ENCODE measurements at places on chromosomes 7 and 10.

GRCh38 chr7:11716185-11716584 is 115.8 kb downstream of the THSD7A start:
- DNase-seq: no peak

DNA sequence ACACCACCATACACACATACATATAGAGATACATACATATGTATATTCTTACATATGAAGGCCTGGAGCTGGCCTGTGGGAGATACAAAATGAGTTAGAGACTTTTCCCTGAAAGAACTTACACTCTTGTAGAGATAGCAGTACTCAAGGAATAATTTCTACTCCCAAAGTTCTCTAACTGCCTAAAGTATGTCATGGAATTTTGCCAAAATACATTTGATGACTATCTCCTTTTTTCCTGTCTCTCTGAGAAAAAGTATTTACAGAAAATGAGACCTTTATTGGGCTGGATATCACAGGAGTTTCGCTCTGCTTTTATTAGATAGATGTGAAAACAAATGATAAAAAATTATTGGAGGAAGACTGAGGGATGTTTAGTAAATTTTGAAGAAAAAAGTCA is 220.1 kb downstream of the POU6F2 start:
- DNase-seq: no peak

DNA sequence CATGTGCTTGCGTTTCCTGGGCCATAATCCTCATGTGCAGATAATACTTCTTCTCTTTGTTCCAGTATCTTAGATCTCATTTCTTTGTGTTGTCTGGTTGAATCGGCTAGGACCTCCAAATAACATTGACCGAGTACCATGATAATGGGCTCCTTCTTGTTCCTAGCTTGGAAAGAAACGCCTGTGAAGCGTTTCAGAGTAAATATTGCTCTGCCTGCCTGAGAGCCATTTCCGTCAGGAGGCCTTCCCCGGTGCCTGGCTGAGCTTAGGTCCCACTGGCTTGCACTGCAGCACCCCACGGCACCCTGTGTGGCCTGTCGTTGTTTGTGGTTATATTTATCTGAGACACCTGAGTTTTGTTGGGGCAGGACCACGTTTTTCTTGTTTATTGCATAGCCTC is 17.7 kb downstream of the FOXK1 start:
- no peak for DNase-seq

- no peak for DNase-seq
These were observed 237.4 kb downstream of the FOXP2 start for GRCh38 chr7:114652041-114652440.

GRCh38 chr10:71831646-71832552 is 19.2 kb downstream of the PSAP start:
- DNase-seq: no peak

DNA sequence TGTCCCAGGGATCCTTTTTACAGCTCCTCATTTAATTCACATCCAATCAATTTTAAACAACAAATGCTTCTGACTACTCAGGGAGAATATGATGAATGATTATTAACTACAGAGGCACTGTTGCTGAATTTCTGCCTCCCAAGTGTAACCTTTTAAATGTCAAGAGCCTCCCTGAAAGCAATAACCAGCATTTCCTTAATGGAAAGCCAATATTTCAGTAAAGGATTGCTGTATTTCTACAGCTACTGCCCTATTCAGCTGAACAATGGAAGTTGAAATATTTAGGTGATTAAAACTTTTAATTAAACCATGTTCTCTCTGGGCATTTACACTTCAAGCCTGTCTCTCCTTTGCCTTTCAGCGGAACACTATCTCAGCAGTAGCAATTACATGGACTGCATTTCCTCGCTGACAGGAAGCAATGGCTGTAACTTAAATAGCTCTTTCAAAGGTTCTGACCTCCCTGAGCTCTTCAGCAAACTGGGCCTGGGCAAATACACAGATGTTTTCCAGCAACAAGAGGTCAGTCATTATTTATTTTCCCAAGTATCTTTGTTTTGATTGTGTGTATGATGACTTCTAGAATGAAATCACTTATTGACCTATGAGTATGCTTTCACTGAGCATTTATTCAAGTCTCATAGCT is 304.7 kb downstream of the BICC1 start:
- no peak for DNase-seq

DNA sequence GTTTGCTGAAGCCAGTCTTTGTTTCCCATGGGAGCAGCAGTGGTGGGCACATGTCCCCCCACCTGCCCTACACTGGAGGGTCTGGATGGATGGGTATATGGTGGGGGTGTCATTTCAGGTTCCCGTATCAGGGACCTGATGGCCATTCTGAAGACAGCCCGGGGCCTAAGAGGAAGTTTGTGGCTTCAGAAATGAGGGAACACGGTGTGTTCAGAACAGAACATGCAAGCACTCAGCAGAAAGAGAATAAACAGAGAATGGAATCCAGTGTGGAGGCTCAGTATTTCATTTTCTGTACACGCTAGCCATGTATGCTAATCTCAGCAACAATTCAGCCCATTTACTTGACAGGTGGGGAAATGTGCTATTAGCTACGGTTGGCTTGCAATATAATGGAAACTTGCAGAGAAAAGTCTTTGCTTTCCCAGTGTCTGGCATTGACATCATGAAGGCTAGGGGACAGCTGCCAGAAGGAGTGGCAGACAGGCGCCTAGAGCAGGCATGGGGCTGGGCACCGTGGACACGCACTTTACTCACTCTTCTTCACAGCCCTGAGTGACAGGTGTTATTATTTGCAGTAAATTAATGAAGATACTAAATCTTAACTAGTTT is 98.6 kb downstream of the ELMO1 start:
- no peak for DNase-seq

GRCh38 chr10:49739426-49739825 is 22.7 kb downstream of the OGDHL start:
- no peak for DNase-seq

DNA sequence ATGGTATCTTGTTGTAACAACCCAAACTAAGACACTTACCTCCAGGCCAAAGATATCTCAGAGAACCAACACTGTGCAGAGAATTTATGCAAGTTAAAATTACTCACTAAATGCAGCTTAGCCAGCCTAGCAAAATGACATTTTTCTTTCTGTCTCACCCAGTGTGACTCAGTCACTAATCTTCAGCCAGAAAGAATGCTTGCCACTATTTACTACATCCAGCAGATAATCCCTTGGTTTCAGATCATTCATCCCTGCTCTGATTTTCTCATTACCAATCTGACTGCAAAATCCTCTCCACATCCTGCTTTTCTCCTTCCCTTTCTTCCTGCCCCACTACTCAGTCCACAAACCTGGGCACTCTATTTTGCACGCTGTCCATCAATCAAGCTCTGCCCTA is 93.5 kb upstream of the NEBL start:
- DNase-seq: no peak

DNA sequence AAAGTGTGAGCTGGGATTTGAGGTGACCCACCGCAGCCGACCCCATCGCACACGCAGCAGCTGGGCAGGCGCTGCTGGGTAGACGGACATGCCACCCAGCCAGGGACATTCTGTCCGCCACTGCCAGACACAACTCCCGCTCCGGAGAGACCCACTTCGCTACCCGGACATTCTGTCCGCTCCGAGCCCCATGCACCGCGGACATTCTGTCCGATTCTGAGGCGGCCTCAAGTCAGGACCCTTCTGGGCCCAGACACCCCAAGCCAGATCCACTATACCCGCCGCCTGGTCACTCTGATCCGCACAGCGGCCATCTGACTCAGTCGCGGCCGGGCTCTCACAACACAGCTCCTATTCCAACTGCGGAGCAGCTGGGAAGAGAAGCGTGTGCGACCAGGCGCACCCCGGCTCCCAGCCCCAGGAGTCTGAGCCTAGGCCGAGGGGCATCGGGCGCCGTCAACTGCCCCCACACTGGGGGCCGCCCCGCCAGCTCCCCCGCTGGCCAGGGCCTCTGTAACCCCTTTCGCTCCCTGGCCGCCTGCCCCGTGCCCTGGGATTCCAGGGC is 763 bp downstream of the PITX3 start:
- DNase-seq: no peak
